Fibroblast of skin of scalp (primary cell): ENCODE measurements at places on chromosomes 1 and 21.

DNA sequence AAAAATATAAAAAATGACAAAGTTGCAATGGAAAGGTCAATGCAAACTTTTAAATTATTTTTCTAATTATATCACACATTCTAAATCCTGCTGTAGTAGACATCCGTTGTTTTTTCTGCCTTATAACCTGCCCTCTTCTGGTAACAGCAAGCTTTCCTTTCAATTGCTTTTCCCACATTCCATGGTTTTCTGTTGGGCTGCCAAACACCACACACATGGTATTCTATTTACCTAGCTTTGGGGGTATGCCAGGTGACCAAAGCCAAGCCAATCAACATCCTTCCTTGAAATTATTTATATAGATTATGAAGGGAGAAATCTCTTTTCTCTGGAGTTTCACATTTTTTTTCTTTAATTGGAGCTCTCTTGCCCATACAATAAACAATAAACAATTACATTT, 3.4 kb upstream of the LAMC1 start:
- no peak for DNase-seq

GRCh38 chr21:36211660-36212512, 55.3 kb downstream of the DOP1B start:
- peak; percentile 82 for DNase-seq

GRCh38 chr1:217924924-217925323, 293.8 kb downstream of the SPATA17 start:
- DNase-seq: no peak

DNA sequence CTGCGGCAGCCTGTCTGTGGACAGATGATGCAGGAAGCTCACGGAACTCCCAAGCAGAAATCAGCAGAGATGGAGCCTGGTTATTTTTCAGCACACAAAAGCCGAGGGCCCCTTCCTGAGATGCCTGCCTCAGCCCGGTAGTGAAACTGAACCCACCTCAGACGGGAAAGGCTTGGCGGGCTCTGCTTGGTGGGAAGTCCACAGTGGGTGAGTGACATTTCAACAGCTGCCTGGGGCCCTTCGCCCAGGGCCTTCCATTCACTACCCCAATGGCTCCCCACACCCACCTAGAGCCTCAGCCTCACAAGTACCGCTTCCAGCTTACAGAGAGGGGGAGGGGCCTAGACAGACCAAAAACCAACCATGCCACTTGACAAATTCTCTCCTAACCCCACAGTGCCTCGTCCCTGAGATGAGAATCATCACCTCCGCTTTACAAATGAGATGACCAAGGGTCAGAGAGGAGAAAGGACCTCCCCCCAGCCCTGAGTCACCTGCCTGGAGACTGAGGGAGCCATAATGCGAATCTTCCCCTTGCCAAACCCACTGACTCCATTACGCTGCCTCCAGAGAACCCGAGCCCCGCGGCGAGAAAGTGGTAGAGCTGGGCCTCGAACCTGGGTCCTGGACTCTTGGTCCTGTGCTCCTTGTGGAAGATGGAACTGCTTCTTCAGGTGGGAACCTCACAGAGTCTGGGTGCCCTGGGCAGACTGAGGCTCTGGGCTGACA, 3.4 kb upstream of the ECE1 start:
- DNase-seq: no peak

DNA sequence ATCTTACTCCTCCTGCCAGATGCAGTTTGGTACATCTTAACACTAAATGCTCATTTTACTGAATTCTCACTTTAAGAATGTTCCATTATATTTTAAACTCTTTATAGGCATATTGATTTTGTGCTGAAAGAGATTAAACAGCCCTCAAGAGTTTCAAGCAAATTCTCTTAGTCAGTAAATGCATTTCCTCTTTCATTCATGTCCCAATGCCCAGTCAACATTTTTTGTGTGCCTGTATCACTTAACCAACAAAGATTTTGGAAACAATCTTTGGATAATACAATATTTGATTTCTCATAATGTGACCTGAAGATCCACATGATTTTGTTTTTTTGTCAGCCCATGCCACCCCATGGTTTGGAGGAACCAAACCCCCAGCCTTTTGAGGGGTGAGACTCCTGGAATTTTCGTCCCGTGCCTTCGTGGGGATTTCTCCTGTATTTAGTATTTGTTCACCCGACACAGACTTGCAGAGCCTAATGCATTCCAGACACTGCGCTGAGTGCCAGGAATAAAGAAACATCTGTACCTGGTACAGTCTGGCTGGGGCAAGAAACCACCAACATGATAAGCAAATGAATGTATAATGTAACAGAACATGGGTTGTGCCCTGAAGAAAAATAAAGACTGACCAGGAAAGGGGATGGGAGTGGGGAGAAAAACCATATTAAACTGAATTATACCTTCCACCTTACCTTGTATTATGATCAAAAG, 47.1 kb upstream of the ETS2 start:
- DNase-seq: peak; percentile 22

DNA sequence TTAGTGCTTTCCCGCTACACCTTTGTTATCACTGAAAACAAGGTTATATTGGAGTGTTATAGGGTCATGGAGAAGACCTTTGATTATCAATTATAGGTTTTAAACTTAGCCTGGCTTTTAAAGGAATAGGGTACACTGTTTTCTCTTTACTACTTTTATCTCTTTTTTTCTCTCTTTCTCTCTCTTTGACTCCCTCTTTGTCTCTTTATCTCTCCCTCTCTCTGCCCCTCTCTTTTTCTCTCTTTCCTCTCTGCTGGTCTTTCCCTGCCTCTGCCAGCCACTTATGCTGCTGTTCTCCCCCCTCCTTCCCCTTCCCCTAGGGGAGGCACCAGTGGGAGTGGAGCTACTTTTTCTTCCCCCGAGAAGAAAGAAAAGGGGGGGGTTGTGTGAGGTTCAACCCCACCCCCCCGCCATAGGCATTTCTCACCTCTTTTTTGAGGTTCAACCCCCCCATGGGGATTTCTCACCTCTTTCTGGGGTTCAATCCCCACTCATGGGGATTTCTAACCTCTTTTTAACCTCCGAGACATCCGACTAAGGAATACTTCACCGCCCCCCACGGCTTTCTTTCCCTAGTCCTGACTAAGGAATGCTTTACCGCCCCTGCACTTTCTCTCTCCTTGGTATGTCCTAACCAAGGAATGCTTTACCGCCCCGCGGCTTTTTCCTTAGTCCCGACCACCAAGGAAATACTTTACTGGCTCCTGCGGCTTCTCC, 17.2 kb upstream of the ZBTB8B start:
- DNase-seq: peak; percentile 90

DNA sequence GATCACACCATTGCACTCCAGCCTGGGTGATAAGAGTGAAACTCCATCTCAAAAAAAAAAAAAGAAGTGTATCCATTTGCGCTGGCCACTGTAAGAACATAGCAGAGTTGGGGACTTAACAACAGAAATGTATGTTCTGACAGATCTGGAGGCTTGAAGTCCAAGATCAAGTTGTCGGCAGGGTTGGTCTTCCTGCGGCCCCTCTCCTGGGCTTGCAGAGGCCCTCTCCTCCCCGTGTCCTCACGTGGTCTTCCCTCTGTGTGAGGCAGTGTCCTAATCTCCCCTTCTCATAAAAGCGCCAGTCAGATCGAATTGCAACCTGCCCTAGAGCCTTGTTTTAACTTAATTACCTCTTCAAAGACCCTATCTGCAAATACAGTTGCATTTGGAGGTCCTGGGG, 52.6 kb downstream of the MT1HL1 start:
- no peak for DNase-seq

GRCh38 chr21:35770101-35770945, 290.0 kb downstream of the SETD4 start:
- DNase-seq: no peak

DNA sequence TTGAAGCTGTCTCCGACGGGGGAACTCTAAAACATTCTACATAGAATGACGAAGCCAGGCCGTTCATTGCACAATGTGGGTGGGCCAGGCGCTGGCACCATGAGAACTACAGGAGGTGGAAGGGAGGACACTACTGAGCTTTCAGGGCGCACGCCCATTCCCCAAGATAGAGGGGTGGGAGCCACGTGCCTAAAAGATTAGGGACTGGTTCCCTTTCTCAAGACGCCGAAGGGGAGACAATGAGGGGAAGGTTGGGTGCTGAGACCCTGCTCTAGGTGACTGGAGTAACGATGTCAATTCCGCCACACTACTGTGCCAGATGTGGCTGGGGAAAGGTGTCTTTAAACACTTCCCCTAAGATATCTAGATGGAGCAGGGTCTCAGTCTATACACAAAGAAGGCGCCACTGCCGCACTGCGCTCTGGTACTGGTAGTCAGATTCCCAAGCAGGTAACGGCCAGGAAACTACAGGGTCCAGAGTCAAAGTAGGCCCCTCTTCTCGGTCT, 782 bp downstream of the CSDE1 start:
- peak; percentile 51 for DNase-seq

DNA sequence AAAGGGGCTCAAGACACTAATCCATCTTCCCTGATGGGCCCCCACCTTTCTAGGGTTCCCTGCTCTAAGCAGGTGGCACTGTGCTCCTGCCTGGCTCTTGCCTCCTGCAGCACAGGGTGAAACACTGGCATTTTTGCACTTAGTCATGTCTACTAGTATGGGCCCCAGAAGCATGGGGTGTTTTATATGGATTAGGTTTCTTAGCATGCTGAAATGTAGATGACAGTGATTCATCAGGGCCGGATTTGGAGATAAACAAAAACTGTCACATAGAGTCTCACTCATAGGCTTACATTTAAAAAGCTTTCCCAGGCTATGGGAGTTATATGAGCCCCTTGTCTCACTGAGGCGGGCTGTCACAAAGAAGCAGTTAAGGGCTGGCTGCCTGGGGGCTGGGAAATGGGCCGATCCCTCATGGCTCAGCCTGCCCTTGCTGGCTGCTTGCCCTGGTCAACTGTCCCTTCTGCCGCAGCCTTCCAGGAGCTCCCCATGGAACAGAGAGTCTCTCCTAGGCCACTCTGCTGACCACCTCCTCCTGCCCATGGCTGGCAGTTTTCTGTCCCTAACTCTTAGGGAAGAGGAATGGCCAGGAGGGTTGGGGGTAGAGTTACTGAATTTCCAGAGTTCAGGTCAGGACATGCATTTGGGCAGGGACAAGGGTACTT, 6.5 kb downstream of the GALNT2 start:
- DNase-seq: peak; percentile 86

- DNase-seq: no peak
Observed at GRCh38 chr1:19204446-19205266, 5.4 kb downstream of the UBR4 start.

- DNase-seq: peak; percentile 53
Observed at GRCh38 chr1:174114788-174115448, 44.4 kb upstream of the RABGAP1L start.

DNA sequence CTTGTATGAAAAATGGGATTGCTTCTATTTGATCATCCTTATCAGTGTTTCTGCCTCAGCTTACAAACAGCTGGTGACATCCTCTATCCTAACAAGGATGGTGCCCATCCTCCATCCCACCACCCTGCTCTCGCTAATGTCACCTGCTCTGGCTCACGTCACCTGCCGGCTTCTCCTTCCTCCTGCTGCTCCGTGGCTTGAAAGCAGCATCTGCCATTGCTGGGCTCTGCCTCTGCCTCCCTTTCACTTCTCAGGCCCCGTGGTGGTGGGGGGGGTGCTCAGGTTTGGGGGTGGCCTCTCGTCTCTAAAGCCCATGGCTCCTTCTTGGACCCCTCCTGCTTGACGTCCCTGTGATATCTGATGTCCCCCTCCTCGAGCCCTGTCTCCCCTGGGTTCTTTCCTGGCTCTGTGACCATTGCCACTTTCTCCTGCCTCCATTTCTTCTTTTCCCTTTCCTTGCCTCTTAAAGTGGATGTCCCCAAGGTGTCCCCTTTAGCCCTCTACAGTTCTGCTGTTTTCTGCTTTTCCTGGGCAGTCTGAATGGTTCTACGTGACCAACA, 135.5 kb upstream of the ERRFI1 start:
- DNase-seq: no peak

DNA sequence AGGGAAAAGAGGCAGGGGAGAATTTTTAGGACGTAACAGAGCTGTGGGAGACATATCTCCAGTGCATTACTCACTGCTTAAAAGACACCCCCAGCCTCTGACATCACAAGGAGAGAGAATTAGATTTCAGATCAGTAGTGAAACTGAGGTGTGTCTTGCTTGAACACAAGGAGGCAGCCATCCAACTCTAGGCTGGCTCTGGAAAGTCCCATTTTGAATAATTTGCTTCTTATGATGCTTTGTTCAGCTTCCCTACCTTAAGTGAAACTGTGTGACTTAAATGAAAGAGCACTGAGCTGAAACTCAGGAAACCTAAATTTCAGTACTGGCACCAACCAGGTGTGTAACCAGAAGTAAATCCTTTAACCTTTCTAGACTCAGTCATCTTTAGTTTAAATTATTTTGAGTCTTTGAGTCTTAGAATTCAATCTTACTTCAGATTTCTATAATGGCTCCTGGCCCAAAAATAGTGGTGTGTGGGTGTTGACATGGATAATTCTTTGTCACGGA, 251.6 kb upstream of the SGIP1 start:
- peak; percentile 74 for DNase-seq

DNA sequence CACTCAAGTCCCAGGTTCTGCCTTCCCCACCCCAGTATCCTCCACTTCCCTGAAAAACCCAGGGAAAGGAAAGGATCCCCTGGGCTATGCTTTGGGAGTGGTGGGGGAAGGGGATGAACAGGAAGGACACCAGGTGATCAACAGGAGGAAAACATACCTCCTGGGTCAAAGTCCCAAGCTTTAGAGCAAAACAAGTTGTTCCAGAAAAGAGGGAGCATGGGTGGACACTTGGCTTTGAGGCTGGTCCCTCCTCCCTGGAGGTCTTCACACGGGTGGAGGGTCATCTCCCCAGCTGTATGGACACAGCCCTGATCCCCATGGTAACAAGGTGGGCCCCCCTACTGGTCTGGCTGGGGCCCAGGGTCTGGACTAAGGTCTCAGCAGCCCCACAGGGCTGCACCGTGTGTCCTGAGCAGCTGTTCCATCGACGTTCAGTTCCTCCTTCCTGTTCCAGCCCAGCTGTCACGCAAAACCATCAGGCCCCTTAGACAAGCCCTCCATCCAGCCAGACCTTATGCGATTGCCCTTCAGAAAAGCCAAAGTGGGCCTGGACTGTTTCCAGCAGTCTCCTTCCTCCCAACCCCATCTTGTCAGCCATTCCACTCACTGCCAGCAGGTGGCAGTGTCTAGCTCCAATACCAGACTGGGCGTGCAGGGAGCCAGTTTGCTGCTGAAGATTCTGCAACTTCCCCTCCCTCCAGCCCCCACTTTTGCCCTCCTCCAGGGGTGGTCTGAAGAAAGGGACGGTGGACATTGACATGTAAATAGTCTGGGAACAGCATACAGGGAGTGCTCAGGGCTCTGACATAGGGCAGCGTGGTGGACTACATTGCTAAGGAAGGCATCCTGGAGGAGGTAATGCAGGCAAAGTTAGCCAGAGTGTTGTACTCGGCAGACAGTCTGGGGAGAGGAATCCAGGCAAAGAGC, 2.9 kb upstream of the PDZK1IP1 start:
- DNase-seq: peak; percentile 70

- DNase-seq: no peak
Observed at GRCh38 chr1:248737457-248737856, 18.1 kb downstream of the LYPD8 start.
